ENCODE measurements at places on chromosomes 5 and 9. TPM values are rescaled to one million over a fixed set of nuclear protein-coding genes. Genes with fewer than 3 reads are reported as not detected.

PCDHA3 gene
- 0.20 TPM for total RNA-seq

KIF4B gene
- not detected for total RNA-seq

BTNL3 gene
- total RNA-seq: not detected

NR2F1-AS1 gene
- total RNA-seq: 20.0 TPM

NR2F1 gene
- total RNA-seq: 28.7 TPM

ENC1 gene
- total RNA-seq: 53.6 TPM

CDH6 gene
- total RNA-seq: 55.5 TPM

SHISAL2B gene
- not detected for total RNA-seq

CNTNAP3B gene
- 9.5 TPM for total RNA-seq

DNA sequence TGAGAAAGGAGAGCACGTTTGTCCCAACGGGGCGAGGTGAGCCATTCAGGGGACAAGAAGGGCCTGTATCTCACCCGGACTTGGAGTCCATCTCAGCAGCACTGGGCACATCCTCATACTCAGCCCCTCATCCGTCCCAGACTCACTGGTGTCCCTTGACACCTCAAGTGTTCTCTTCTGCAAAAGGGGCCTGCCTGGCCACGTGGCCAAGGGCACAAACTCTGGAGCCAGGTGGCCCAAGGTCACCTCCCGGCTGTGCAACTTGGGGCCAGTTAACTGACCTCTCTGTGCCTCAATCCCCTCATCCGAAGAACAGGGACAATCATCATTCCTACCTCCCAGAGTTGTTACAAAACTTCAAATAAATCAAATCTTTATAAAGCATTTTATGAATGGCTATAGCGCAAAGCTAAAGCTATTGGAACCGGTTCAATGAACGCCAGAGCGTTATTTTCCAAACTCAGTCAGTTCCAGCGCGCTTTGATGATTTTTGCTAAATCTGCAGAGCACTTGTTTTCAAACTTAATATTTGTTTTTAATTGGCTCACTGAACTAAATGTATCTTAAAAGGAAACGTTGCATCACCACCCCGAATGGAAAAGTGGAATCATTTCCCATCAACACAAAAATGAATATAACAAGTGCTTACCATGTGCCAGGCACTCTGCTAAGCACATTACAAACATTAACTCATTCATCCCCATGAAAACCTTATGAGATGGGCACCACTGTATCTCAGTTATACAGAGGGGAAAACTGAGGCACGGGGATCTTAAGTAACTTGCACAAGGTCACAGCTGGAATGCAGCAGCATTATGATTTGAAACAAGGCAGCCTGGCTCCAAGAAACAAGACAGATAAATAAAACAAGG is 49.3 kb downstream of the DUSP1 start:
- peak; percentile 49 for DNase-seq

- no peak for DNase-seq
Observed at GRCh38 chr9:3571500-3571899, 45.7 kb upstream of the RFX3 start.

DNA sequence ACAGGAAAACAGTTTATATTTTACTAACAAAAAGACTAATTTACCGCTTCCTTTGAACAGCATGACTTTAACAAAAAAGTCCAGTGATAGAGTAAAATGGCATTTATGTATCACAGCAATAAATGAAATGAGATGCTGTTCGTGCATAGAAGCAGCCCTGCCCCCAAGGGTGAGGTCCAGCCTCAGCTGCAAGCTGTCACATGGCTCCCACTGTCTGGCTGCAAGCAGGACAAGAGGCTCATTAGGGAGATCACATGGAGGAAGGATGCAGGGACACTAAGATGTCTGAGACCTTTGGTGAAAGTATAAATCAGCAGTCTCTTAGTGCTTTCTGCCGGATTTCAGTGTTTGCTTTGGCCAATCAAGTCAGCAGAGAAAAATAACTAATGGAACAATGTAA is 23.0 kb downstream of the GDNF start:
- no peak for DNase-seq

DNA sequence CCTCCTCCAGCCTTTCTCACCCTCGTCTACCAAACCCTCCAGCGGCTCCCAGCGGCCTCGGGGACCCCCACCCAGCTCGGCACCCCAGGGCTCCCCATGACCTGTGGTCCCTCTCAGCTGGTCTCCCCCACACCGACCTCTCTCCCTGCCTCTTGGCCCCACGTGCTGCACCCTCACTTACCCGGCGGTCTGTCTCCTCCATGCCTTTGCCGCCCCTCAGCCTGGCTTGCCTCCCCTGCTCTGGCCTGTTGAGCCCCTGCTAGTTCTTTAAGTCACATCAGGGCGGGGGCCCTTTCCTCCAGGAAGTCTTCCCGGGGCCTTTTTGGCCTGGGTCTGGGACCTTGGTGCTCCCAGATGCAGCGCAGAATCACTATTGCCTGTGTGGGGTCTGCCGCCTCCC is 81.5 kb downstream of the LMX1B start:
- peak; percentile 91 for DNase-seq

GRCh38 chr5:146825033-146825432 is 53.5 kb downstream of the PPP2R2B start:
- DNase-seq: no peak

DNA sequence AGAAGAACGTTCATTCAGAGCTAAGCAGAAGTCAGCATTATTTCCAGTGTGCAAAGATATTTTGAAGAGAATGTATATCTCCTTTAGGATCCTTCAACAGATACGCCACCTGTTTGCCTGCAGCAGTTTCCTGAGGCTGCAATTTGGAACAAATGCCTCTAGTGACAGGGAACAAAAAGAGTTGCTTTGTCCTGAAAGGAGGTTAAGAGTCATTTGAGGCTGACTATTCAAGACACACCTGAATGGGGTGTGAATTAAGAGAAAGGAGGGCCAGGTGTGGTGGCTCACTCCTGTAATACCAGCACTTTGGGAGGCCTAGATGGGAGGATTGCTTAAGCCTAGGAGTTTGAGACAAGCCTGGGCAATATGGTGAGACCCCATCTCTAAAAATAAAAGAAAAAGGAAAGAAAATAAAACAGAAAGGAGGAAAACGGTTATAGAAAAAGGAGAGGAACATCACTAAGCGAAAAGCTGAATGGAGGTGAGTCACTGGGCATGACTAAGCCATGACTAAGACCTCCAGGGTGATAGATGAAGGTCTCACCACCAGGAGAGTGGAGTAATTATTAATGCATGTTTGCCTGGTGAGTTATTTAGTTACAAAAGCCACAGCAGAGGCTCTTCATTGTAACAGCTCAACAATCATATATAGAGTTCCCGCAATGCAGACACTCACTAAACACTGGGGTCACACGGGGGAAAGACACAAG is 255.2 kb upstream of the TNC start:
- DNase-seq: no peak

- no peak for DNase-seq
Observed at GRCh38 chr5:107247427-107247826, 423.3 kb downstream of the EFNA5 start.

DNA sequence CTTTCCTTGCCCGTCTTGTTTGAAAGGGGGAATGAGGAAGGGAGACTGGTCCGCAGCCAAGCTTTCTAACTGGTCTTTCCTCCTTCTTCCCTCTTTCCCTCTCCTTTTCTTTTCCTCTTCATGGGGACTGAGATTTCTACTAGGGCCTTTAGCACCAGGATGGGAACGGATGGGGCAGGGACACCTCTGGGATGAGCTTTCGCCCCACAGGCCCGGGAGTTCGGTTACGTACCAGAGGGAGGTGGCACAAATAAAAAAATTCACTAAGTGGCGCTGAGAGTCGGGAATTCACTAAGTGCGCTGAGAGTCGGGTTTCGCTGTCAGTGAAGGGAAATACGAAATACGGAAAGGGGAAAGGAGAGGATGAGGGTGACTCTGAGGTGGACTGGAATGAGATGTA is 21.6 kb downstream of the BTNL9 start:
- no peak for DNase-seq

GRCh38 chr9:129282731-129283211 is 104.7 kb upstream of the IER5L start:
- peak; percentile 81 for DNase-seq

GRCh38 chr9:21078702-21079101 is 960 bp upstream of the IFNB1 start:
- no peak for DNase-seq

GRCh38 chr9:135985889-135986288 is 24.7 kb upstream of the UBAC1 start:
- no peak for DNase-seq

All from chondrocyte (in vitro differentiated cells).